WTC11 (cell line): ENCODE measurements at places on chromosomes 13 and 19.

DNA sequence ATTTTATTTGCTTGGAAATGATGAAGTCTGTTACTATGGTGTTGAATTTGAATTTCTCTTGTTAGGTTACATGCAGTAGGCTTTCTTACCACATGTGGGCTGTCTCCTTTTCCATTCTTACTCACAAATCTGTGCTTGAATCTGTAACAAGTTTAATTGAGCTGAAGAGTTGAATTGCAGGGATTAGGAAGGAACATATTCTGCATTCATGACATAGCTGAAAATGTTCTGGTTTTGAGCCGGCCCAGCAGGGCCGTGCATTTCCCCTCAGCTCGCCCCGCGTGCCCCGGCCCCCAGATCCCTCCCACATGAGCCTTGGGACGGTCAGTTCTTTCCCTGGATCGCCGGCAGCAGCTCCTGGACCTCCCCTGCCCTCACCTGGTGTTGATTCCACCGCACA, 28.1 kb downstream of the TFDP1 start:
- H3K4me1 ChIP-seq: peaks cover 12% of the 10 kb centered on the region
- H3K27me3 ChIP-seq: no peaks in the 10 kb centered on the region
- H3K27ac ChIP-seq: no peak overlapping the region; the same call in 1 of the 2 replicates

GRCh38 chr13:112693831-112694497, 4.1 kb downstream of the ATP11A start:
- H3K4me1 ChIP-seq: peaks cover 57% of the 10 kb centered on the region
- no peaks in the 10 kb centered on the region; the same call in none of the 2 replicates for H3K27me3 ChIP-seq
- no peaks in the 10 kb centered on the region; the same call in 1 of the 2 replicates for H3K36me3 ChIP-seq
- DNase-seq: peak; percentile 10

DNA sequence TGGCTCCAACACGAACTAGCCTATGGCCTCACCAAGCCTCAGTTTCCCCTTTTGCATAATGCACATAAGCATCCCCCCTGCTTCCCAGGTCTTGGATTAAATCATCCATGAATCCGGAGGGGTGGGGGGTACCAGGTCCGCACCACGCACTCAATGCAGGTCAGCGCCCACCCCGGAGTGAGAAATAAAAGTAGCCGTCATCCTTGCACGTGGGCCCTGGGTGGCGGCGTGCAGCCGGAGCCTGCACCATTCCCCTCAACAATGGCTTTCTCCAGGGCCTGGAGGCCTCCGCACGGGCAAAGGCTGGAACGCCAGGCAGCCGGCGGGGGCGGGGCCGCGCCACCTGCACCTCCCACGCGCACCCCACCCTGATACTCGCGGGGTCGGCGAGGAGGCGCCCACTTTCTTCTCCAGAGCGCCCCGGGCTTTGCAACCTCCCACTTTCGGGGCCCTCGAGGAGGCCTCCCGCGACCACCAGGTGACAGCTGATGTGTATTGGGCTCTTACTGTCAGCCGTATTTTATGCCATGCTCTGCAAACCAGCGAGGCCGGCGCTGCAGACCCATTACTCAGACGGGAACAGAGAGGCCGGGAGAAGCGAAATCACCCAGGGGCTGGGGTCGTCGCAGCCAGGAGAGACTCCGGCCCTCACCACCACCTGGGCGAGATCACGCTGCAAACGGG, 767 bp upstream of the GADD45B start:
- H3K4me3 ChIP-seq: peak overlapping the region; percentile 93
- no peak overlapping the region for H3K27ac ChIP-seq
- H3K27me3 ChIP-seq: peaks cover 42% of the 10 kb centered on the region
- DNase-seq: peak; percentile 55
- peaks cover 24% of the 10 kb centered on the region for H3K4me1 ChIP-seq

GRCh38 chr19:1668486-1669270, 16.3 kb upstream of the TCF3 start:
- no peak for DNase-seq
- peaks cover 18% of the 10 kb centered on the region for H3K4me1 ChIP-seq
- H3K4me3 ChIP-seq: peak overlapping the region; percentile 63
- no peak overlapping the region for H3K27ac ChIP-seq
- H3K27me3 ChIP-seq: peaks cover 70% of the 10 kb centered on the region

DNA sequence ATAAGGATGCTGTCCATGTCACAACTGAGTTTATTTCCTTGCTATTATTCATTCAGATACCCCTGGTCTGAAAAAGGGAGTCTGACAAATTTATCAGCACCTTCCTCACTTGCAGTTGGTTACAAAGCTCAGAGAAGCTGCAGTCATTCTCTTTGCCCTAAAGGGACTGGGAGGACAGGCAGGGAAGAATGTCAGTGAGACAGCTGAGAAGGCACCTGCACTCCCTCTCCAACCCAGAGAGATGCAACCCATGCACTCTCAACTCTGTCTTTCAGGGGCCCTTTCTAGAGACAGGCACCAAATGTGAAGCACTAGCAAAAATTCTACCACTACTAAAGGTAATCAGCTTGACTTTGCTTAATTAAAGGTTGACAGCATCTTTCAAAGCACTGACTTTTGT, 83.3 kb downstream of the CRYL1 start:
- no peak overlapping the region for H3K27ac ChIP-seq
- peaks cover 11% of the 10 kb centered on the region for H3K36me3 ChIP-seq
- H3K4me3 ChIP-seq: no peak overlapping the region
- peaks cover 22% of the 10 kb centered on the region for H3K4me1 ChIP-seq
- DNase-seq: no peak

DNA sequence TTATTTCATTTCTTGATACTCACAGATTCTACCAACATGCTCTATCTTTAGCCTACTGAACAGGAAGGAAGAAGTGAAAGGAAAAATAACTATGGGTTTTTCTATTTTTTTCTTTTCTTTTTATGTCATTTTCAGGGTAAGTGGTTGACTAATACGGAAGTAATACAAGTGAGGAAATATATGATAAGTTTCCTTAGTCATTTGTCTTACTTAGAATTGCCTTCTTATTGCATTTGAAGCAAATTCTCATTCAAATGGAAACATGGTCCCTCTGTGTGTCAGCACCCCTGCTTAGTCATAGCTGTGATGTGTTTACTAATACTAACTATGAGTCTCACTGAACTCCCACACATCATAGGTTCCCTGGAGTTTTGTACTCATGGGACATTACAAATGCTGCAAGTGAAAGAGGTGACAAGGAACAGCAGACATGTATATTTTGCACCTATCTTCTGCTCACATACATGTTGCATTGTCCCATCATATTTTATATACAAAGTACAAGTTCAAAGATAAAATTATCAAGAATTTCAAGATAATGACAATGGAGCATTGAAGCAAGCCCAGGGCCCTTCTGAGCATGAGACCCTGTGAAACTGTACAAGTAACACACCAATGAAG, 60.1 kb downstream of the DCT start:
- no peaks in the 10 kb centered on the region for H3K27me3 ChIP-seq
- H3K36me3 ChIP-seq: peaks cover 20% of the 10 kb centered on the region
- no peak overlapping the region for H3K4me3 ChIP-seq
- no peak overlapping the region for H3K27ac ChIP-seq
- peaks cover 19% of the 10 kb centered on the region for H3K4me1 ChIP-seq
- DNase-seq: no peak

GRCh38 chr13:112446347-112446861, 70.2 kb downstream of the SPACA7 start:
- no peak for DNase-seq
- H3K36me3 ChIP-seq: no peaks in the 10 kb centered on the region
- H3K4me3 ChIP-seq: no peak overlapping the region
- peaks cover 12% of the 10 kb centered on the region for H3K27me3 ChIP-seq
- H3K27ac ChIP-seq: no peak overlapping the region
- peaks cover 10% of the 10 kb centered on the region for H3K4me1 ChIP-seq

DNA sequence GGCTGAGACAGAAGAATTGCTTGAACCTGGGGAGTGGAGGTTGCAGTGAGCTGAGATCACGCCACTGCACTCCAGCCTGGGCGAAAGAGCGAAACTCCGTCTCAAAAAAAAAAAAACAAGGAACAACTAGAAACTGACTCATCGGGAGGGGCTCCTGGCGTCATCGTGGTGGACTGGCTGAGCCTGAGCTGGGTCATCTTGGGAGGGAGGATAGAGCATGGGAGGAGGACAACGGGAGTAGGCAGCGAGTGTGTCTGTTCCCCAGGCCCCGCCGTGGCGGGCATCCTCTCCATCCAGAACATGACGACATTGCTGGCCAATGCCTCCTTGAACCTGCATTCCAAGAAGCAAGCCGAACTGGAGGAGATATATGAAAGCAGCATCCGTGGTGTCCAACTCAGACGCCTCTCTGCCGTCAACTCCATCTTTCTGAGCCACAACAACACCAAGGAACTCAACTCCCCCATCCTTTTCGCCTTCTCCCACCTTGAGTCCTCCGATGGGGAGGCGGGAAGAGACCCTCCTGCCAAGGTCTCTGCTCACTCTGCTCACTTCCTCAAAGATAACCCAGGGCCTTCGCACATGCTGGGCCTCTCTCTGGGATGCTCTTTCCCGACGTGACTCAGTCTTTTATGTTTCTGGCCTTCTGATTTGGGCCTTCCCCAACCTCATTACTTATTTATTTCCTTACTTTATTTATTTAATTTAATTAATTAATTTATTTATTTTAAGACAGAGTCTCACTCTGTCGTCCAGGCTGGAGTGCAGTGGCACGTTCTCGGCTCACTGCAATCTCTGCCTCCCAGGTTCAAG, 16.6 kb downstream of the DDX39A start:
- H3K27me3 ChIP-seq: no peaks in the 10 kb centered on the region
- peaks cover 14% of the 10 kb centered on the region for H3K4me1 ChIP-seq
- H3K27ac ChIP-seq: no peak overlapping the region
- H3K36me3 ChIP-seq: no peaks in the 10 kb centered on the region

DNA sequence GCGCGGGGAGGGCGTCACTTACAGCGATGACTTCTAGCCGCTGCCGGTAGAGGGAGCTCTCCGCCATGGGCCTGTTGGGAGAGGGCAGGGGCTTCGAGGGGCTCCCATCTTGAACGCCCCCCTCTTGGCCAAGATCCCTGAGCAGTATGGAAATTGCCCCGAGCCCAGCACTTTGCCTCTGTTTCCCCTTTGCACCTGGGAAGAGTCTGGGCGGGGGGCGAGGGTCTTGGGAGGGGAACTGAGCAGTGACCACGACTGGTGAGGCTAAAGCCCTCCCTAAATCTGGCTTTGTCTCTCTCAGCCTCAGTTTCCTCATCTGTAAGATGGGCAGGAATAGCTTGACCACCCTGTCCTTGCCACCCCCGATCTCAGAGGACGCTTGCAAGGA, 2.8 kb downstream of the PALM3 start:
- peaks cover 16% of the 10 kb centered on the region for H3K4me1 ChIP-seq
- H3K27ac ChIP-seq: no peak overlapping the region
- H3K27me3 ChIP-seq: peaks cover 32% of the 10 kb centered on the region
- H3K36me3 ChIP-seq: no peaks in the 10 kb centered on the region
- DNase-seq: peak; percentile 78
- peak overlapping the region; percentile 86 for H3K4me3 ChIP-seq

DNA sequence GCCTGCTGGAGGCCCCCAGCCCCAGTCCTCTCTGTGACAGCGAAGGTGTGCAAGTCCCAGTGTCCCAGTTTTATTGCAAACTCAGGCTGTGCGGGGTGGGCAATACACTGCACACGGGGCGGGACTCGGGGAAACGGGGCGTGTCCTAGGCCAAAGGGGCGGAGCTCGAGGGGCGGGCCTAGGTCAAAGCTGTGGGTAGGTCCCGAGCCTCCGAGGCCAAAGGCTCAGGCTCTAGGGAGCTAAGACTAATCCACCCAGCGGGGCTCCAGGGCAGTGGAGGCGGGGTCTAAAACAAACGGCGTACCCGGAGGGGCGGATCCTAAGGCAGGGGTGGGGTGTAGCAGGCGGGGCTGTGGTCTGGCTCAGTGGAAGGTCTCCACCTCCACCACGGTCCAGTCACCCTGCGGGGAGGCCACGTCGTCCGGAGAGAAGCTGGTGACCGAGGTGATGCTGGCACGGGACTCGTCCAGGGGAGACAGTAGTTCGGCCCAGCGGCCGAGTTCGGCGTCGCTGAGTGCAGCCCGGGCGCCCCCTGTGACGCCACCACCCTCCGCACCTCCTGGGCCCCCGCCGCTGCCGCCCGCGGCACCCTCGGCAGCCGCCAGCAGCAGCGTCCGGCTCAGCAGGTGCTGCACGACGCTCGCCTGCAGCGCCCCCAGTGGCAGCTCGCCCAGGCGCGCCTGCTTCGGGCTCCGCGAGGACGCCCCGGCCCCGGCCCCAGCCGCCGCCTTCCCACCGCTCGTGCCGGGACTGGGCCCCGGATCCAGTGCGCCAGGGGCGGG, 5.3 kb downstream of the PRR36 start:
- peak overlapping the region; percentile 78; the same call in 1 of the 2 replicates for H3K27ac ChIP-seq
- DNase-seq: peak; percentile 95
- peaks cover 28% of the 10 kb centered on the region for H3K4me1 ChIP-seq
- peaks cover 62% of the 10 kb centered on the region for H3K27me3 ChIP-seq
- H3K4me3 ChIP-seq: peak overlapping the region; percentile 63

GRCh38 chr13:23637829-23638228, 67.6 kb downstream of the TNFRSF19 start:
- H3K4me3 ChIP-seq: no peak overlapping the region
- peak; percentile 24 for DNase-seq
- H3K27me3 ChIP-seq: no peaks in the 10 kb centered on the region
- peaks cover 45% of the 10 kb centered on the region for H3K4me1 ChIP-seq
- no peak overlapping the region for H3K27ac ChIP-seq

GRCh38 chr13:114244637-114245036, 9.9 kb downstream of the CDC16 start:
- H3K36me3 ChIP-seq: peaks cover 90% of the 10 kb centered on the region
- no peaks in the 10 kb centered on the region for H3K27me3 ChIP-seq
- H3K4me1 ChIP-seq: peaks cover 16% of the 10 kb centered on the region
- H3K4me3 ChIP-seq: no peak overlapping the region
- no peak for DNase-seq

GRCh38 chr13:99559560-99559959, 58.3 kb downstream of the TM9SF2 start:
- peaks cover 30% of the 10 kb centered on the region for H3K36me3 ChIP-seq
- H3K4me3 ChIP-seq: no peak overlapping the region
- no peak for DNase-seq
- no peaks in the 10 kb centered on the region for H3K4me1 ChIP-seq

DNA sequence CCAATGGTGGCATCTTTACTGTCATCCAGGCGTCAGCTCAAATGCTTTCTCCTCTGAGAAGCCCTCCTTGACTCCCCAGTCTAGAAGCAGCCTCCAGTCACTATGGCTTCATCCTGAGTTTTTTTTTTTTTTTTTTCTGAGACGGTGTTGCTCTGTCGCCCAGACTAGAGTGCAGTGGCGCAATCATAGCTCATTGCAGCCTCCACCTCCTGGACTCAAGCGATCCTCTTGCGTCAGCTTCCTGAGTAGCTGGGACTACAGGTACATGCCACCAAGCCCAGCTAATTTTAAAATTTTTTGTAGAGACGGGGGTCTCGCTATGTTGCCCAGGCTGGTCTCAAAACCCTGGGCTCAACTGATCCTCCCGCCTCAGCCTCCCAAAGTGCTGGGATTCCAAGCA, 4.2 kb downstream of the NRTN start:
- peaks cover 13% of the 10 kb centered on the region for H3K27me3 ChIP-seq
- H3K4me1 ChIP-seq: peaks cover 5% of the 10 kb centered on the region; the same call in 1 of the 2 replicates
- DNase-seq: no peak
- no peak overlapping the region for H3K4me3 ChIP-seq

DNA sequence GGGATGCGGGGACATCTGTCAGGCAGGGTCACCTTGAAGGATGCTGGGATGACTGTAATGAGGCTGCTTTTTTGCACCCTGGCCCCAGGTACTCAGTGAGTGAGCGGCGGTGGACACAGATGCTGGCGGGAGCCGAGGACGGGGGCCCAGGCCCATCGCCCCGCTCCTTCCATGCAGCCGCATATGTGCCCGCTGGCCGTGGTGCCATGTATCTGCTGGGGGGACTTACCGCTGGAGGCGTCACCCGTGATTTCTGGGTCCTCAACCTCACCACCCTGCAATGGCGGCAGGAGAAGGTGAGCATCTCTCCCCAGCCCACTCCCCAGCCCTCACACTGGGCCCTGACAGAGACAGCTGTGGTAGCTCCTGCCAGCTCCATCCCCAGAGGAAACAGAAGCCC, 31.3 kb downstream of the MEGF8 start:
- H3K36me3 ChIP-seq: peaks cover 19% of the 10 kb centered on the region; the same call in 1 of the 2 replicates
- no peak overlapping the region for H3K27ac ChIP-seq
- no peak overlapping the region for H3K4me3 ChIP-seq
- no peaks in the 10 kb centered on the region for H3K27me3 ChIP-seq
- peaks cover 7% of the 10 kb centered on the region; the same call in 1 of the 2 replicates for H3K4me1 ChIP-seq
